ENCODE measurements at places on chromosomes 6 and 20. TPM values are rescaled to one million over a fixed set of nuclear protein-coding genes. Genes with fewer than 3 reads are reported as not detected.

DNA sequence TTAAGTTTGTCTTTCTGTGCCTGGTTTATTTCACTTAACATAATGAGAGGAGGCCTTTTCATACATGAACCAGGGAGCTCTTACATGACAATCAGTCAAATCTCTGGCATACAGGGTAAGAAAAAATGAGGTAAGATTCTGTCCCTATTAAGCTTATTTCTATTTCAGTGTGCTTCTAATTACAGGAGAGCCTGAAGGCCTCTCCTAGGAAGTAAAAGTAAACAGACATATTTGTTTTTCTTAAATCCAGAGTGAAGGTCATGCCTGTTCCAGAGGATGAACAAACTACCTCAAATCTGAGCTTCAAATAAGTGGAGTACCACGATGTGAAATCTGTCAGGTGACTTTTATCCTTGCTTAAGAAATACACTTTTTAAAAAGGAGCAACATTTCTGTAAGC, 72.6 kb downstream of the POPDC3 start:
- no peak for DNase-seq

- DNase-seq = no peak
Measured at GRCh38 chr20:31721408-31722256, 1.0 kb downstream of the BCL2L1 start.

DNA sequence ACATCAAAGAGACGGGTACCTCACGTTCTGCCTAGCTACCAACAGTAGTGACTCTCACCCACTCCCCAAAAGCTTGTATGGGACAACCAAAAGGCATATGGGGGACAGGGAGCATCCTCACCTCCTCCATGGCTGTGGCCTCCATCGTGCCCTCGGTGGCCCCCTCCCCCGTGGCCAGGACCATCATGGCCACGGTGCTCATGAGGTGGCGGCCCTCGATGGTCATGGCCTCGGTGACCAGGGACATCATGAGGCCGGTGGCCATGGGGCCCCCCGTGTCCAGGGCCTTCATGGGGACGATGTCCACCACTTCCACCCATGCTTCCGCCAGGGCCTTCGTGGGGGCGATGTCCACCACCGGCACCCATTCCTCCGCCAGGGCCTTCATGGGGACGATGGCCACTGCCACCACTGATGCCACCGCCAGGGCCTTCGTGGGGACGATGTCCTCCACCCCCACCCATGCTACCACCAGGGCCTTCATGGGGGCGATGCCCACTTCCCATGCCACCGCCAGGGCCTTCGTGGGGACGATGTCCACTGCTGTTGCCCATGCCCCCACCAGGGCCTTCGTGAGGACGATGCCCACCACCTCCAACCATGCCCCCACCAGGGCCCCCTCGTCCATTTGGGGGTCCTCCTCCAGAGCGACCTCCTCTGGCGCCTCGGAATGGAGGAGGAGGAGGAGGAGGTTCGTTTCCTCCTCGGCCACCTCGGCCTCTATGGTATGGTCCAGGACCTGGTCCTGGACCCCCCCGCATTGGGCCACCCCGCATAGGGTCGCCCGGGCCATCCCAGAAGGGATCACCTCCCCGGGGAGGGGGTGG, 15.0 kb downstream of the PPP1R10 start:
- DNase-seq = no peak

- no peak for DNase-seq
Measured at GRCh38 chr6:124869416-124869815, 92.8 kb upstream of the RNF217 start.

DNA sequence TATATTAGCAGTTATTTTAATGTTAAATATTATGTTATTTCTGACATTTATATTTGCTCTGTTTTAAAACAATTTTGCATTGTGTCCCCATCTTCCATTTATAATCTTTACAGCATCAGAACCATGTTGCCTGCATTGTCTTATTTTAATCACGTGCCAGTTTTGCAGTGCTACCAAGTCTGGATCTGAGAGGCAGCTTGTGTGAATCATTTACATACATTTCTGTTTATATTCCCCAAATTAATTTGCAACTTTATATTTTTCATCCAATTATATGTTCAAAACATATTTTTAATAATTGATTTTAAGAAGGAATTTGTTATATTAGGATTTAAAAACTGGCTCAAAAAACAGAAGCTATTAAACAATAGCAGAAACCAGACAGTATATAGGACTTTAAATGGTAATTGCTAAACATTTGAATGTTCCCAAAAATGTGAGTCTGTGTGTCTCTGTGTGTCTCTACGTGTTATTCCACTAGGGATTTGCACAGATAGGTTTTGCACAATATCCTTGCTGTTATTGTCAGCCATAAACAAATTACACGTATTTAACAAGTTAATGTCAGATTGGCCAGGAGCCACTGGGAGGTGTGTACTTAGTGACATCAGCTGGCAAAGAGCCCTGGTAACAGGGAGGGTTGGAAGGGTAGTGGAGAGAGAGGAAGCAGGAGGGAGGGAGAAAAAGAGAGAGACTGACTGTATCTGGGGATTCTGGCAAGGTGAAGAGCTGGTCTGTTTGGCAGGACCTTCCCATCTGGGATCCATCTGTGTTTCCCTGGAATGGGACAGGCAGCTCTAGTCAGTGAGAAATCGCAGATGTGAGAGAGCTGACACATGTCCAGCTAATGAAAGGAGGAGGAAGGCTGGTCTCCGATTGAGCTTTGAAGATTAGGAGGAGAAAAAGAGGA, 72.1 kb downstream of the CBFA2T2 start:
- DNase-seq = no peak

GRCh38 chr6:130933712-130934200, 106.5 kb downstream of the SMLR1 start:
- no peak for DNase-seq

GRCh38 chr20:2315440-2315778, 19.6 kb downstream of the TGM3 start:
- no peak for DNase-seq

DNA sequence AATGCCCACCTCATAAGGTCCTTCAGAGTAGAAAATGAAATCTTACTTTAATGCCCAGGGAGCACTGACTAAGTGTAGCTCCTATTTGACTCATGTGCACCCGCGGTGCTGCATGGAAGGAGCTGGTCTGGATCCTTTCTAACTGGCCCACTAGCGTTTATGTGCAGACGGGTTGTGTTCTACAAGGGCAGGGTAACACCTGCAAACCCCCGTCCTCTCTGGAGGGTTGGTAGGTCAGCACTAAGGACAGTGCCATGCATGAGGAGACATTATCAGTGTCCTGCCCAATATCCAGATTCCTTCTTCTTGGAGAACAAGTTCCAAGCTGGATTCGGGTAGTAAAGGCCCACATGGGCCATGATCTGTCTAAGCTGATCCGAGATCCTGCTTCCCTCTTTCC, 140.3 kb downstream of the ANKRD60 start:
- DNase-seq = no peak

DNA sequence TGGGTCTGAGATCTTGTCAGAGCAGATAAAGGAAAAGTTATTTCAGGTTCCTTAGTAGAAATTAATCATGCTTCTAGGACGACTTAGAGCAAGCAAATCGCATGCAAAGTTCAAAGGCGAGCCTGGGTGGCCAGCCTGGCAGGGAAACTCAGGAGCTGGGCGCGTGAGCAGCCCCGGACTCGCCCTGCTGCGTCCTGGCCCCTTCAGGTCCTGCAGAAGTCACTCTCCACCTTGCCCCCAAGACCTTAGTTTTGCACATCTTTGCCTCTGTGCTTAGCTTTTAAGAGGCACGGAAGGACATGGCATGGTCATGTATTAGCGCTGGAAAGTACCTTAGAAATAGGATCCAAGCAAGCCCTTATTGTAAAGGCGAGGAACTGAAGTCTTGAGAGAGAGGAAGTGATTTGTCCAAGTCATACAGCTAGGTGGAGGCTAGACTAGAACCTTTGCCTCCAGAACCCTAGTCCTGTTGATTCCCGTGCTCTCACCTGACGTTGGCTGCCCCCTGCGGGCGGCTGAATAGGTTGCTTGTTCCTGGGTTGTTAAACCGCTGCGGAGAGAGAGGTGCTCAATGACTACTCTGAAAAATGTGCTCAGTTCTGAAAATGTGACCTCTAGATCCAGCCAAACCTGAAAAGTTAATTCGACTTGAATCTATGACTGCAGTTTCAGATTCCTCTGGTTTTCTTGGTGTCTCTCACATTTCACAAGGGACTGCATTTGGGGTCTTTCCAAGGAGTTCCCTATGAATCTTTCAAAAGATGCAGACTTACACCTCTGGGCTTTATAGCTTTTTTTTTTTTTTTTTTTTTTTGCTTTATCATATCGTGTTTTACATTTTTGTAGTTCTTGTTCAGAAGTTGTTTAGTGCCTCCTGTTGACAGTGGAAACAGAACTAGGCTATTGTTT, 2.7 kb downstream of the MYB start:
- peak; percentile 77 for DNase-seq

GRCh38 chr6:26161322-26161721, 74.1 kb downstream of the HFE start:
- DNase-seq = no peak

DNA sequence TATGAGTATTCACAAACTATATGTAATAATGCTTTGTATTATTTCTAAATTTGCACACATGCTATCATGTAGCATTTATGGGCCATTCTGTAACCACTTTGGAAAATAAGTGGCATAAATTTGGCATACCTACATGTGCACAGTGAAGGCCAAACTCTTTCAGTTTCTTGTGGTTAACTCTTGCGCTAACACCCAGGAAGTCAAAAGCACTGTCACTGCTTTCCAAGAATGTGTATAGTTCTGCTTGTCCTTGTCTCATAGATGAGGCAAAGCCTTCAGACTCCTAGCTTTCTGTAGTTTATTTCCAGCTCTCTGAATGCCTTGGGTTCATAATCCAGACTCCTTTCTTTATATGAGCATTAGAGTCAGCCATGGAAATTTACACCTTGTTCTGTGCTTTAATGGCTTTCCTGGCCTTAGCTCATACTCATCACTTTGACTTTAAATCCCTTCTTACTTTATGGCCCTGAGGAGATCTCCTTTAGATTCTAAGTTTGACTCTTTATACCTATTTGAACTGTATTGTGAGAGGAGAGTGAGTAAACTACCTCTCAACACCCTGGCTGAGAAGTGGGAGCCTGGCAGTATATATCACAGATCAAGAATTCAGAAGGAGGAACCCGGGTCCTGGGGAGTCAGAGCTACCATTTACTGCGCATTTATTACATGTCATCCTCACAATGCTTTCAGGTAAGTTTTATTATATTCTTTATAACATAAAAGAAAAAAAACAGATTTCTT, 949 bp upstream of the SLC17A3 start:
- DNase-seq = no peak

WFDC12 gene
- not detected for total RNA-seq

RSPO3 gene
- not detected for total RNA-seq

SAMD10 gene
- total RNA-seq = 8.2 TPM

PFDN4 gene
- total RNA-seq = 52.0 TPM

LY6G6C gene
- total RNA-seq = not detected

AKAP12 gene
- total RNA-seq = 0.36 TPM
